Stimulated activated naive CD4-positive, alpha-beta T cell (primary cell): ENCODE measurements at places on chromosomes 1 and 21.

- no peak for DNase-seq
These were observed 62.4 kb downstream of the MEGF6 start for GRCh38 chr1:3548895-3549294.

GRCh38 chr1:152981146-152981871 is 2.6 kb upstream of the SPRR1A start:
- no peak for DNase-seq

DNA sequence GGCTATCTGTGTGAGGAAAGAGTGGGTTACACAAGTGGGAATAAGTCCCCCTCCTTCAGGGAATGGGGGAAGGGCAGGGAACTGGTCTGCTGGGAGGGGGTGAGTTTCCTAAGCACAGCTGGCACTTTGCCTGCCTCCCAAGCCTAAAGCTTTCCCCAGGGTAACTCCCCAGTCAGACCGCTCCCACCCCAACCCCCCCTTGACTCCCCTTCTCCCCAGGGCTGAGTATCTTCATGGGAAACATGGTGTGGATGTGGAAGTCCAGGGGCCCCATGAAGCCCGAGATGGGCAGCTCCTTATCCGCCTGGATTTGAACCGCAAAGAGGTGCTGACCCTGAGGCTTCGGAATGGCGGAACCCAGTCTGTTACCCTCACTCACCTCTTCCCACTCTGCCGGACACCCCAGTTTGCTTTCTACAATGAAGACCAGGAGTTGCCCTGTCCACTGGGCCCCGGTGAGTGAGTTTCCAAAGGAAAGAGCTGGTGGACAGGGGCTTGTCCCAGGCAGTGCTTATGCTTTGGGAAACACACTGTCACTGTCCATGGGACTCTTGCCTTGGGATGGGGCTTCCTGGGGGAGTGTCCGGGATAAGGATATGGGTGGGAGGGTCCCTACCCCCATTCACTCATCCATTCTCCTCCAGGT is 14.9 kb downstream of the MOV10 start:
- no peak for DNase-seq

DNA sequence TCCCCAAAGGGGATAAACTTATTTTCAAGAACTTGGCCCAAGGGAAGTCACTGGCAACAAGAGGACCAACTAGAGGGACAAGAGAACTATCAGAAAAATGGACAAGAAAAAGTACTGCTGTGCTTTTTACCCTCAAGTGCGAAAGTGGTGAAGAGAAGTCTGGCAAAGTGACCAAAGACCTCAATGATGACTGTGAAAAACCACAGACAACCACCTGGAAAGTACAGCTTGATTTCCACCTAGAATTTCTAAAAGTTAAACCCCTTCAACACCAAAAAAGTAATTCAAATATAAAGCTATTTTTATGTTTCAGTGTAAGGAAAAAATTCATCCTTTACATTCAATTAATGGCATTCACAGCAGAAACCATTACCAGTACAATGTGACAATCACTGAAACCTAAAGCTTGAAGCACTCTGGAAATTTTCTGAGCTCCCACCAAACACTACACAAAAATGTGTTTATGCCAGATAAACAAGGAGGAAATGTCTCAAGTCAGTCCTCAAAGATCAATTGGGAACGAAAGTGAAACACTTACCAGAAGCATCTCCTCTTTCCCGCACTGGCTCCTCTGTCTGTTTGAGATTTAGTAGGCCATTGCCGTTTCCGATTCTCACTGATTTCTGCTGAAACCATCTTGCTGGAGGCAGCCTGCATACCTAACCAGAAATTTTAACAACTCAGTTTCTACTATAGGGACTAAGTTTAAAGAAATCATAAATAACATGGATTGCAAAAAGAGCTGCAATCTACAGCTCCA is 8.3 kb downstream of the SDE2 start:
- DNase-seq: no peak

- no peak for DNase-seq
These were observed 3.9 kb downstream of the EXTL1 start for GRCh38 chr1:26025517-26025916.

DNA sequence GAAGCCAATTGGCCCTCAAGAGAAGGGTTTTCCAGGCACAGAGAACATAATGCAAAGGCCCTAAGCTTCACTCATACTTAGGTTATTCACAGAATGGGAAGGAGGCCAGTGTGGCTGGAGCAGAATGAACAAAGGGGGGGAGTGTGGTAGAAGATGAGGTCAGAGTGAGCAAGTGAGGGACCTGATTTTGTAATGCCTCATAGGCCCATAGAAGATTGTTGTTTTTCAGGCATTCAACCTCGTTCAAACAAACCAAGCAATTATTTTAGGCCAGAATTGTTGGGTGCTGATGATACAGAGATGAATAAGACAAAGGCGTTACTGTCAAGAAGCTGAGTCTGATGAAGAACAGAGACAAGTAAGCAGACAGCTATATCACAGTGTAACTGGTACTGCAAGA is 54.5 kb upstream of the RAP1A start:
- no peak for DNase-seq

- no peak for DNase-seq
These were observed 12.5 kb upstream of the ATF3 start for GRCh38 chr1:212595787-212596714.

DNA sequence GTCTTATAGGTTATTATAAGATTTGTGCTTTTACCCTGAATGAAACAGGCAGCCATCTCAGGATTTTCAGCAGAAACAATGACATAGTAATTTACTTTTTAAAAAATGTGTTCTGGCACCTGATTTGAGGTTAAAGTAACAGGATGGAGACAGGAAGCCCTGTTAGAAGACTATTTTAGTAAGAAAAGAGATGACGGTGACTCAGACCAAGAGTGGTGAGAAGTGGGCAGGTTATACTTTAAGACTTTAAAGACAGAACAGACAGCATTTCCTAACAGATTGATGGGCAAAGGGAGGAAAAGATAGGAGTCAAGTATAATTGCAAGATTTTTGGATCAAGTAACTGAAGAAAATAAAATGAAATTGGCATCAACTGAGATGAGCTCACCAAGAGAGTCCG is 436.8 kb upstream of the NR5A2 start:
- DNase-seq: no peak

GRCh38 chr1:234235434-234235881 is 137.8 kb upstream of the COA6 start:
- no peak for DNase-seq

- DNase-seq: no peak
These were observed 11.9 kb downstream of the KRTAP10-1 start for GRCh38 chr21:44527983-44528633.

DNA sequence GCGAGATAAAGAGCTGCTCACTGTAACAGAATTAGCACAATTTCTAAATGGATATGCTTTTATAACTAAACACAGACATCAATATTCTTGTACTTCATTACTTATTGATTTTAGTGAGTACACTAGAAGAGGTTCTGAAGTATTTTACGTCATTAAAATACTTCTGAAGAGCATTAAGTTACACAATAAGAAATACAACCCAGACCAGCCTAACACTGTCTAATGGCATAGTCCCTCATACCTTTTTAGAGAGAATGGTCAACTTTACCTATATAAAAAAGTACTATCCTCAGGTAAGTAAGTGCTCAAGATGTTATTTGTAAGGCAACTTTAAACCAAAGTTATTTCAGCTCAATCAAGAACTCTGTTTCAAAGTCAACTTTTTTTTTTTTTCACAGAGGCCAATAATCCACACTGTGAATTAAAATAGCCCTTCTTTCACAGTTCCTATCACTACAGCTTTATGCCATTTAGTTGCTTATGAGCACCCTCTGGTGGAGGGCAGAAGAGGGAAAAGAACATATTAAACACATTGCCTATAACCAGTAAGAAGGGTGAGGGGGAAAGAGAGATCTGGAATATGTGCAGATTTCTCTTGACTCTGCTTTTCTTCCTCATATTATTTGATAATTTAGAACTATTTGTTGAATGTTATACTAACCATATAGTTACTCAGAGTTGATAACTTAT is 182.1 kb upstream of the DMRTA2 start:
- no peak for DNase-seq

GRCh38 chr21:41438425-41439113 is 12.5 kb downstream of the MX1 start:
- no peak for DNase-seq

GRCh38 chr21:33064623-33065390 is 5.1 kb upstream of the OLIG1 start:
- no peak for DNase-seq

- DNase-seq: no peak
These were observed 96.6 kb downstream of the RAVER2 start for GRCh38 chr1:64841330-64842065.

- DNase-seq: no peak
These were observed 19.9 kb downstream of the FAM89A start for GRCh38 chr1:231020139-231020601.

DNA sequence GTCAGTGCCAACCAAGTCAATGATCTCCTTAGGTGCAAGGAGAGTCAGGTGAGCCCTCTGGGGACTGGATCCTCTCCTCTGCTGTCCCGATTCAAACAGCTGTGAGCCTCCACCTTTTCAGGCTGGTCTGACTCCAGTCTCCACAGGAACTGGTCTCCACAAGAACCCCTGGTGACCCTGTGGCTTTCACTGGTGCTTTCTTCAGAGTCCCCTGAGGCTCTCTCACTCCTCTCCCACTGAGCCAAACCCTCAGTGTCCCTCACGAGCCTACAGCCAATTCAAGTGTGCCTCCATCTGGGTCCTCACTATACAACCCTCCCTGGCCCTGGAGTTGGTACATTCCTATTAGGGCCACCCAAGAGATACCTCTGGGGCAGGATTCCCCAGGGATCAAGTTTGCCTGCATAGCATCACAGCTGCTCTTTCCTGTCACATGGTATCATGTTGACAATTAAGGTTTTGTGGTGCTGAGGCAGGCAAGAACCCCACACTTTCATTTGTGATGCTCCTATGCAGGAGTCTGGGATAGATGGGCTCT is 5.2 kb upstream of the NGF start:
- no peak for DNase-seq

DNA sequence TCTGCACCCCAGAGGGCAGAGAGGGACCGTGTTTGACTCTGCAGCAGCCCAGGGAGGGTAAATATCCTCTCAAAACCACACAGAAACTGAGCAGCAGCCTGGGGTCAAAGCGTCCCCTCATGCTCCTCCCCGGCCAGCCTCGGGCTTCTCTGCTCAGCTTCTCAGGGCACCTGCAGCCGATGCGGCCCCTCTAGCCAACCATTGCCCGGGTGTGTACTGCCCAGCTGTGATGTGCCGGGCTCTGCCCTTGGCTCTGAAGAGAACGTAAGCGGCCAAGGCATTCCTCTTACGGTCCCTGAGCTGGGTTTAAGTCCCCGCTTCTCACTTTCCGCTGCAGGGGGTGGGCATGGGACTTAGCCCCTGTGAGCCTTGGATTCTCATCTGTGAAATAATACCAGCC is 5.5 kb downstream of the FAM131C start:
- no peak for DNase-seq

GRCh38 chr1:92886886-92887419 is 55.1 kb downstream of the RPL5 start:
- DNase-seq: no peak

GRCh38 chr1:230356869-230357794 is 69.0 kb downstream of the PGBD5 start:
- DNase-seq: no peak
